ENCODE measurements at places on chromosomes 11 and 22. TPM values are rescaled to one million over a fixed set of nuclear protein-coding genes. Genes with fewer than 3 reads are reported as not detected.

DNAJC4 gene
- total RNA-seq: 19.9 TPM

ZNF214 gene
- not detected for total RNA-seq

BEST1 gene
- total RNA-seq: not detected

BRSK2 gene
- total RNA-seq: 0.97 TPM

LAMTOR1 gene
- 81.4 TPM for total RNA-seq

PARVA gene
- not detected for total RNA-seq

CSNK2A3 gene
- 1.1 TPM for total RNA-seq

DNA sequence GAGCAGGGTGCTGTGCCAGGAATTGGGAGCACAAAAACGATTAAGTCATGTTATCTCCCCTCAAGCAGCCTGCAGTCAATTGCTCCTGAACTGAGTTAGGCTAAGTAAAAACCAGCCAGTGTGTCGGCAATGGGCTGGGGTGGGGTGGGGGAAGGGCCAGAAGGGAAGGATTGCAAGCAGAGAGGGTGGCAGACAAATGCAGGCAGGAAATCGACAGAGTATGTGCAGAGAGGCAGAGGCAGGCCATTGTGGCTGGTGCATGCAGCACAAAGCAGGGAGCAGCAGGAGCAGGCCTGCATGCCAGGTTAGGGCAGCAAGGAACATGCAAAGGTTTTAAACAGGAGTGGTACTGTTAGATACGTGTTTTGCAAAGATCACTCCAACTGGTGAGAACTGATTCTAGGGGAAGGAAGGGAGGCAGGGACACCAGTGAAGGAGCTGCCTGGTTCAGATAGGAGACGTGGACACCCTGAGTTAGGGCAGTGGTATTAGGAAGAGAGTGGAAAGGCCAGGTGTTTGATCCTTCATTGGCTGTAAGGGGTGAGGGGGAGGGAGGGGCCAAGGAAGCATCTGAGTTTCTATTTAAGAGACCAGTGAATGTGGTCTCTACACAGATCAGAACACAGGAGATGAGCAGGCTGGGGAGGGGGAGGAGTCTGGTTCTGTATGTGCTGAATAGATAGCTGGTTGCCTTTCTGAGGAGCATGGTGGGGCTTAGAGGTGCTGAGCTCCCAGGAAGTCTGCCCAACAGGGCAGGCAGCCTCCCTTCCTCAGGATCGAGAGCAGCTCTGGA is 70.8 kb upstream of the PHOX2A start:
- no peak overlapping the region for H3K4me3 ChIP-seq
- H3K36me3 ChIP-seq: peaks cover 10% of the 10 kb centered on the region
- no peak for DNase-seq
- H3K27me3 ChIP-seq: no peaks in the 10 kb centered on the region

DNA sequence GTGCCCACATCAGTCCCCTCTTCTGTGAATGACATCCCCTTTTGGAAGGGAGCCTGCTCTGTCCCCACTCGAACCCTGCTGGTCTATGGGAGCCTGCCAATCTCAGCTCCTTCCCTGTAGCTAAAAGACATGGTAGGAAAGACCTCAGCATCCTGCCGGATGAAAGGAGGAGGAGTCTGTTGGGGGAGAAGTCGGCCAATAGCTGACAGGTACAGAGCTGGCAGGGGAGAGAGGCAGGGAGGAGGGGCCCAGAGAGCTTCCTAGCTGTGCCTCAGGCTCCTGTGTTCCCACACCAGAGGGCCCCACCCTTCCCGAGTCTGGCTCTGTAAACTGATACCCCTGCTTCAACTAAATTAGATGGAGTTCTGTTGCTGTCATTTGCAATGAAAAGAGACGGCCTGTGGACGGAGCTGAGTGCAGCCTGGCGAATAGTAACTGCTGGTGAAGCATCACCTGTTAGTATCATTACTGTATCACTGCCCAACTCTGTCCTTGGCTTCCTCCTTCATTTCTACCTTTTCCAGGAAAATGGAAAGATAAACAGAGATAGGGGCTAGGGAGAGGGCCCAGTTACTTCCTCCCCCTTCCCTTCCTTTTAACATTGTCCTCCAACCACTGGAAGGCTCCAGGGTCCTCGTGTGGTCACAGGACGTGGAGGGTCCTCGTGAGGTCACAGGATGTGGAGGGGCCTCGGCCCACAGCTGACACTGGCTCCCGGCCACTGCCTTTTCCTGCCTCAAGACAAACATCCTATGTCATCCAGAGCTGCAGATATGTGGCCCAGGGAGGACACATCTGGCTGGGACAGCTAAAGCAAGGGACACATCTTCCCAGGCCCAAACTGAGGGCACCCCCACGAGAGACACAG is 15.1 kb downstream of the FXYD6 start:
- peaks cover 21% of the 10 kb centered on the region for H3K27me3 ChIP-seq
- no peaks in the 10 kb centered on the region for H3K36me3 ChIP-seq
- no peak overlapping the region for H3K4me3 ChIP-seq
- H3K4me1 ChIP-seq: peaks cover 4% of the 10 kb centered on the region
- H3K27ac ChIP-seq: no peak overlapping the region

- H3K27me3 ChIP-seq: peaks cover 8% of the 10 kb centered on the region
- H3K36me3 ChIP-seq: no peaks in the 10 kb centered on the region
- no peak overlapping the region for H3K27ac ChIP-seq
- DNase-seq: no peak
Measured at GRCh38 chr11:66999555-66999954, 23.4 kb upstream of the SYT12 start.

DNA sequence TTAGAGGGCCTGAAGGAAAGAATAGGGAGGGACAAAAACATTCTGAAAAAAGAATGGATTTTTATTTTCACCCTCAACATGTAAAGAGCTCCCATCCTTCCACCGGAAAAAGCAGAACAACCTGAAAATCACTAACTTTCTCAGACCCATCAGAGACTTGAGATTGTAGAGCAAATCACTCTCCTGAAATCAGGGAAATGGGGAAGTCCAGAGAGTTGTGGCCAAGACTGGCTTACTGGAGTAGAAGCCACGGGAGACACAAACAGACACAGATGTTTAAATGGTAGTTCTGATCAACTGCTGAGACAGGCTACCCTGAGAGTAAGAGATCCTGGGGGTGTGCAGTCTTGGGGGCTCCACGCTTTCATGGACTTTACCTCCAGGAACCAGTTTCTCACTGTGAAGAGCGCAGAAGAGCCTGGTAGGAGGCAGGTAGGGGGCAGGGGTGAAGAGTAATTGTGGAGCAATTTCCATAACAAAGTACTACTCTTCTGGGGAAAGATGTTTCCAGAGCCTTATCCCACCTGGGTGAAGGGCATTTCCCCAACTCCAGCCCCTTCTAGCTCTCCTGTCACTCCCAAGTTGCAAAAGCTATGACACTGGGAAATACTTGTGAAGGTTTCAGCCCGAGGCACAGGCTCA is 47.1 kb downstream of the ASCL2 start:
- H3K4me3 ChIP-seq: no peak overlapping the region
- peak; percentile 40 for DNase-seq
- H3K36me3 ChIP-seq: no peaks in the 10 kb centered on the region
- H3K27me3 ChIP-seq: peaks cover 35% of the 10 kb centered on the region
- H3K4me1 ChIP-seq: no peaks in the 10 kb centered on the region

DNA sequence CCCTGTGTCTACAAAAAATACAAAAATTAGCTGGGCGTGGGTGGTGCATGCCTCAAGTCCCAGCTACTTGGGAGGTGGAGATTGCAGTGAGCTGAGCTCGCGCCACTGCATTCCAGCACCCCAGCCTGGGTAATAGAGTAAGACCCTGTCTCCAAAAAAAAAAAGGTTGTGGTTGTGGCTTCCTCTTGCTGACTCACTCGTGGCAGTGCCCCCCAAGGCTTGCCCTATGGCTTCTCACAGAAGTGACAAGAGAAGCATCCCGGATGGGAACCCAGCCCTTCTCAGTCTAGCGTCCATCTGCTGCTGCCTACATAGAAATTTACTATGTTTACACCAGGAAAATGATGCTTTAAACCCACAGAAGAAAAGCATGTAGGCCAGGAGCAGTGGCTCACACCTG is 68.5 kb upstream of the PITPNB start:
- H3K27ac ChIP-seq: no peak overlapping the region
- no peak overlapping the region for H3K4me3 ChIP-seq

- no peaks in the 10 kb centered on the region for H3K27me3 ChIP-seq
- peak overlapping the region; percentile 20 for H3K27ac ChIP-seq
- H3K4me1 ChIP-seq: peaks cover 73% of the 10 kb centered on the region
- peaks cover 80% of the 10 kb centered on the region for H3K36me3 ChIP-seq
- peak overlapping the region; percentile 6 for H3K4me3 ChIP-seq
Measured at GRCh38 chr11:118211006-118211405, 13.8 kb downstream of the JAML start.

DNA sequence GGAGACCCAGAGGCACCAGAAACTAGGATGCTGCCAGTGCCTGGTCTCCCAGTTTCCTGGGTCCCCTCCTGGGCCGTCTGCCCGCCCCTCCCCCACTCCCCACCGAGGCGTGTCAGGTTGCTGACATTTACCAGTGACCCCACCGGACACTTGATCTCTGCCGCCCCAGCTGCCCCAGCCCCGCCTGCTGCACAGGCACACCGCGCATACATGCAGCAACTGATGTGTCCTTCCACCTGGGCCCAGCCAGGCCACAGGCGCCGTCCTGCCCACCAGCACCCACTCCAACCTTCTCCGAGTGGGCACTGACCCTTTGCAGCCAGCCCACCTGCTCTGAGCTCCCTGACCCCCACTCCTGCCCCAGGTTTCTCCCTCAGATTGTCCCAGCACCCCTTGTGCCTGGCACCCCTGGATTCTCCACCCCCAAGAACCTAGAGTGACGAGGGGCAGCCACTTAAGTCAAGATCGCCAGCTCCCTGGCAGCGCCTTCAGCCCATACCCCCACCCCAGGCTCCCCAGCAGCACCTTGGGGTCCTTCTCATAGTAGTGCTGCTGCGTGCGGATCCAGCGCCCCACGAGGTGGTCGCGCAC is 548 bp downstream of the PYGM start:
- peaks cover 42% of the 10 kb centered on the region for H3K4me1 ChIP-seq
- H3K4me3 ChIP-seq: no peak overlapping the region
- H3K27ac ChIP-seq: no peak overlapping the region
- H3K27me3 ChIP-seq: no peaks in the 10 kb centered on the region

- DNase-seq: peak; percentile 89
- peaks cover 59% of the 10 kb centered on the region for H3K36me3 ChIP-seq
- peak overlapping the region; percentile 97 for H3K27ac ChIP-seq
Measured at GRCh38 chr11:61080526-61080925, 21.8 kb upstream of the CD5 start.

DNA sequence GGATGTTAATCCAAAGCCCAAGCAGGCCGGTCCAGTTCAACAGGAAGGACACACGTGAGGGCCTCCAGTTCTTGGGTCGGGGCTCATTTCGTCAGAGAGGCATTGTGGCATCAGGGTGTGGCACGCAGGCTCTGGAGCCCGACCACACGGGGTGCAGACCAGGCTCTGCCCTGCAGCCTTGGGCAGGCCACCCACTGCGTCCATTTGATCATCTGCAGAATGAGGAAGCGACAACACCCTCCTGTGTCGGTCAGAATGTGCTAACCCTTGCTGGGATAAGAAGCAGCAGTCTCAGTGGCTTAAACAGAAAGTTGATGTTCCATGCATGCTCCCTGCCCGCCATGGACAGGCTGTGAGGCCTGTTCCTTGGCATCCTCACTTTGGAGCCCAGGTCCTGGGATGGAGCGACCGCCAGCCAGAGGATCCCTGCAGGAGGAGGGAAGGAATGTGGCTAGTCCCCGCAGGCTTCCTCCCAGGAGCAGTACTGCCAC is 10.8 kb downstream of the RIBC2 start:
- no peak overlapping the region for H3K4me3 ChIP-seq
- peaks cover 2% of the 10 kb centered on the region for H3K4me1 ChIP-seq
- no peak for DNase-seq
- peaks cover 15% of the 10 kb centered on the region for H3K36me3 ChIP-seq
- H3K27ac ChIP-seq: no peak overlapping the region
- no peaks in the 10 kb centered on the region for H3K27me3 ChIP-seq

- peaks cover 19% of the 10 kb centered on the region for H3K27me3 ChIP-seq
- H3K27ac ChIP-seq: no peak overlapping the region
- H3K36me3 ChIP-seq: no peaks in the 10 kb centered on the region
- DNase-seq: peak; percentile 82
Measured at GRCh38 chr11:36540998-36541397, 26.8 kb upstream of the RAG1 start.

DNA sequence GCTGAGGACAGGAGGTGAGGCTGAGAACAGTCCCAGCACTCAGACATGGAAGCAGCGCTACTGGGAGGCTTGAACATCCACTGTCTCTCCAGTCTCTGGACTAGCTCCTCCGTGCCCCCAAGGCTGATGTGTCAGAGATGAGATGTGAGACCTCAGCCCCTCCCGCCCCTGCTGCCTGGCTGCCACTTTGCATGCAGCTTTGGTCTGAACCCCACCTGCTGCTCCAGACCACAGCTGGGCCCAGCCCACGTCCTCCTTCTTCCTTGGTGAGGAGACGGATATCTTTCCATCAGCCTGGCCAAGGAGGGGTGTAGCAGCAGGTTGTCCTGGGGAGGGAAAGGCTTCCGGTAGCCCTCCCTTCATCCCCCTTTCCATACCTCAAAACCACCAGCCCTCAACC is 148.0 kb upstream of the B3GAT1 start:
- no peaks in the 10 kb centered on the region for H3K4me1 ChIP-seq
- H3K27me3 ChIP-seq: peaks cover 2% of the 10 kb centered on the region

- no peaks in the 10 kb centered on the region for H3K36me3 ChIP-seq
- no peak overlapping the region for H3K27ac ChIP-seq
- H3K4me1 ChIP-seq: peaks cover 3% of the 10 kb centered on the region
- H3K27me3 ChIP-seq: no peaks in the 10 kb centered on the region
- no peak overlapping the region for H3K4me3 ChIP-seq
- DNase-seq: no peak
Measured at GRCh38 chr22:27116312-27117086, 459.1 kb downstream of the MIAT start.

DNA sequence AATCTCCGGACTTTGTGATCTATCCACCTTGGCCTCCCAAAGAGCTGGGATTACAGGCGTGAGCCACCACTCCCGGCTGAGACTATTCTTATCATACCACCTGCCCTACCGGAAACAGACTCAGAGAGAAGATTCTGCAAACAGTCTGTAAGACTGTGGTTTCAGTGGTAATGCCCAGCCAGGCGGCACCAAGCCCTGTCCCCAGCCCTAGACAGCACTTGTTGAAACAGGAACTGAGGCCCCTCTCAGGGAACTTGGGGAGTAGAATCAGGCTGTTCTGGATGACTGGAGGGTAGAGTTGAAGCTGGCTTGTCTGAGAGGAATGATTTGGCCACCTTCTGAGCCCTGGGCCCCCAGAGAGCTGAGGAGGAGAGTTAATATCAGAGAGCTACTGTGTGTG is 1.3 kb upstream of the INSC start:
- H3K27me3 ChIP-seq: peaks cover 27% of the 10 kb centered on the region
- H3K27ac ChIP-seq: no peak overlapping the region
- DNase-seq: peak; percentile 67
- peaks cover 28% of the 10 kb centered on the region for H3K4me1 ChIP-seq
- no peak overlapping the region for H3K4me3 ChIP-seq

DNA sequence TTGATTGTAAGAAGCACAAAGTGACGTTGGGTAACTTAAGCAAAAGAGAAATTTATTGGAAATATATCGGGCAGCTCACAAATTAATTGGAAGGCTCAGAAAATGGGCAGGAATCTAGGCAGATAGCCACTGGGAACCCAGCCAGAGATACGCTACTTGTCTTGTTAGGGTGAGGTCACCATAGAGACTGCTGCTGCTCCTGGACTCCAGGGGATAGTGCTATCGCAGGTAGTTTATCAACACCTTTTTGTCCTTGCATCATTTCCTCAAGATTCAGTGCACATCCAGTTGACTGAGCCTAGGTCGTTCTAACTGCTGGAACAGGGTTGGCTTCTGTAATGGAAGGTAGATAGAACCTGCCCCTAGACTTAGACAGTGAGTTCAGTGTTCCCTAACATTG is 19.6 kb downstream of the AMOTL1 start:
- no peaks in the 10 kb centered on the region for H3K36me3 ChIP-seq
